Heart left ventricle (tissue), 16 donors: ENCODE measurements at places on chromosomes 5 and 9.

GRCh38 chr9:133989625-133990365 lies 2.3 kb downstream of the VAV2 start:
- DNase-seq, result no peak

GRCh38 chr5:62306896-62307689 lies 1.1 kb downstream of the KIF2A start:
- DNase-seq, result no peak

- DNase-seq, result no peak
Measured at GRCh38 chr5:160445132-160445531, 23.5 kb downstream of the PTTG1 start.

- no peak for DNase-seq
Measured at GRCh38 chr5:107384256-107384655, 286.5 kb downstream of the EFNA5 start.

DNA sequence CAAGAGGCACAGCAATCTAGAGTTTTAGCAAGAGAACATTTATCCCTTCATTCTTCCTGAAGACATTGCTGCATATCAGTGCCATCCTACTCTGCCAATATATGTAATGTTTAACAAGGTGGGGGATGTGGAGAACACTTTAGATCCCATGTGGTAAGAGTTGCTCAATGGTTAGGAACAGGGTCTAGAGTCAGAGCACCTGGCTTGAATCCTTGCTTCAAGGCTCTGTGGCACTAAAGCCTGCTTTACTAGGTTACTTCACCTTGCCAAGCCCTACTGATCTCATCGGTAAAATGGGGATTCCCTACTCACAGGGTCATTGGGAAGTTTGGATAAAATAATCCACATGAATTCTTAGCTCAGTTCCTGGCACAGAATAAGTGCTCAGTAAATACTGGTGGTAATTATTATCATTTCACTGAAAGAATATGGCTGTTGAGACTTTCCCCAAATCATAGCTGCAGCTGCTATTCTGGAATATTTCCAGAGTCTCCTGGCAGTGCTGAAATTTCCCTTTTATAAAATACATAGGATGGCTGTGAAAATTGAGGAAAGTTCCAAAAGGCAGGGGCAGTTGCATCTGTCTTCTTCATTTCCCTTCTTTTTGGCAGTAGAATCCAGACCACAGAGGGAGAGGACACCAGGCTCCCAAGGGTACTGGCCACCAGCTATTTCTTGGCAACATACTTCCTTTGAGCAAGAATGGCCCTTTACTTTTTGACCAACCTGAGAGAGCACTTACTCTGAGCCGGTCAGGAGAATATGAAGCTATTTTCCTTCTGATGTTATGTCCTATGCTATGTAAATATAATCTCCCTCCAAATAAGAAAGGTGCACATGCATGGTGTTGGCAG lies 142.8 kb downstream of the PALM2AKAP2 start:
- DNase-seq, result no peak

GRCh38 chr5:69004676-69005075 lies 89.1 kb upstream of the SLC30A5 start:
- DNase-seq, result no peak

GRCh38 chr9:112846528-112847488 lies 43.9 kb downstream of the SLC46A2 start:
- DNase-seq, result no peak

- DNase-seq, result no peak
Measured at GRCh38 chr9:93161786-93162562, 22.0 kb upstream of the WNK2 start.

GRCh38 chr9:120308495-120308894 lies 271.5 kb downstream of the CDK5RAP2 start:
- no peak for DNase-seq

DNA sequence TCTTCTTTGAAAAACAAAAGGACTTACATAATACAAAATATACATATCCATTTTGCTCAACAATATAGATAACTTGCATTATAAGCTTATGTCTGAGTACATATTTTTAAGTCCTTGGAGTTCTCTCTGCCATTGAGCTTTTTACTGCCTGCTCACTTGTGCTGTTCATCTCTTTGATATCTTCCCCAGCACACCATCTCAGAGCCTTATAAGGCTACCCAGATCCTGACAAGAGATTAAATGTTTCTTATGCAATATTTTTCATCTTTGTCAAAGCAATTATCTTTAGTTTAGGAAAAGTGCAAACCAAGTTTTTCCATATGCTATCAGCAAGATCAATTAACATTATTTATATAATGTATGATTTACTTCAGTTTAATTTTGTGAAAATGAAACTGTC lies 60.7 kb upstream of the ITGA1 start:
- DNase-seq, result no peak
